ENCODE measurements at places on chromosomes 1 and 21. TPM values are rescaled to one million over a fixed set of nuclear protein-coding genes. Genes with fewer than 3 reads are reported as not detected.

DNA sequence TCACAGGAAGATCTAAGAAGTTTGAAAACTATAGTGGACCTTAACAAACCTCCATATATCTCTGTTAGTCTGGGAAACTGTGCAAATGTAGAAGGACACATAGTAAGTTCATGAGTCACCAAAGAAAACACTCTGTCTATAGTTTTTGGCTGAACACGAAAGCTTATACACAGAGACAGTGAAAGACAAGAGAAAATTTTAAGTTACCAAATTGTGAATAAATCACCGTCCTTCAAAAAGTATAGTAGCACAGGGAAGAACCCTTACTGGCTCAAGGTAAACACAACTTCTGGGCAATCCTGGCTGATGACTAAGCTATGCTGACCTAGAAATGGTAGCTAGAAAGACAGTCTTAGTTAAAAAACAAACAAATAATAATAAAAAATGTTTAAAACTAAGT is 1057.9 kb downstream of the AMY1C start:
- no peak for DNase-seq

GRCh38 chr1:161720956-161721737 is at the start of gene FCRLB:
Gene FCRLB (plus strand): TSS chr1:161721544. CDS start chr1:161722673, 1,129 bp downstream.
- no peak for DNase-seq

GRCh38 chr1:200837931-200838571 is 34.7 kb upstream of the GPR25 start:
- DNase-seq = no peak

GRCh38 chr1:230592848-230593414 is 49.4 kb upstream of the COG2 start:
- no peak for DNase-seq

- DNase-seq = no peak
Measured at GRCh38 chr1:15347182-15347581, 62.5 kb upstream of the EFHD2 start.

DNA sequence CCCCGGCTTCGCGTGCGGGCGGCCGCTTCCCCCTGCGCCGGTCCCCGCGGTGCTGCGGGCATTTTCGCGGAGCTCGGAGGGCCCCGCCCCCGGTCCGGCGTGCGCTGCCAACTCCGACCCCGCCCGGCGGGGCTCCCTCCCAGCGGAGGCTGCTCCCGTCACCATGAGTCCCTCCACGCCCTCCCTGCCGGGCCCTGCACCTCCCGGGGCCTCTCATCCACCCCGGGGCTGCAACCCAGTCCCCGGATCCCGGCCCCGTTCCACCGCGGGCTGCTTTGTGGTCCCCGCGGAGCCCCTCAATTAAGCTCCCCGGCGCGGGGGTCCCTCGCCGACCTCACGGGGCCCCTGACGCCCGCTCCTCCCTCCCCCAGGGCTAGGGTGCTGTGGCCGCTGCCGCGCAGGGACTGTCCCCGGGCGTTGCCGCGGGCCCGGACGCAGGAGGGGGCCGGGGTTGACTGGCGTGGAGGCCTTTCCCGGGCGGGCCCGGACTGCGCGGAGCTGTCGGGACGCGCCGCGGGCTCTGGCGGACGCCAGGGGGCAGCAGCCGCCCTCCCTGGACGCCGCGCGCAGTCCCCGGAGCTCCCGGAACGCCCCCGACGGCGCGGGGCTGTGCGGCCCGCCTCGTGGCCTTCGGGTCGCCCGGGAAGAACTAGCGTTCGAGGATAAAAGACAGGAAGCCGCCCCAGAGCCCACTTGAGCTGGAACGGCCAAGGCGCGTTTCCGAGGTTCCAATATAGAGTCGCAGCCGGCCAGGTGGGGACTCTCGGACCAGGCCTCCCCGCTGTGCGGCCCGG is 159.2 kb downstream of the RUNX1 start:
- peak; percentile 78 for DNase-seq

DNA sequence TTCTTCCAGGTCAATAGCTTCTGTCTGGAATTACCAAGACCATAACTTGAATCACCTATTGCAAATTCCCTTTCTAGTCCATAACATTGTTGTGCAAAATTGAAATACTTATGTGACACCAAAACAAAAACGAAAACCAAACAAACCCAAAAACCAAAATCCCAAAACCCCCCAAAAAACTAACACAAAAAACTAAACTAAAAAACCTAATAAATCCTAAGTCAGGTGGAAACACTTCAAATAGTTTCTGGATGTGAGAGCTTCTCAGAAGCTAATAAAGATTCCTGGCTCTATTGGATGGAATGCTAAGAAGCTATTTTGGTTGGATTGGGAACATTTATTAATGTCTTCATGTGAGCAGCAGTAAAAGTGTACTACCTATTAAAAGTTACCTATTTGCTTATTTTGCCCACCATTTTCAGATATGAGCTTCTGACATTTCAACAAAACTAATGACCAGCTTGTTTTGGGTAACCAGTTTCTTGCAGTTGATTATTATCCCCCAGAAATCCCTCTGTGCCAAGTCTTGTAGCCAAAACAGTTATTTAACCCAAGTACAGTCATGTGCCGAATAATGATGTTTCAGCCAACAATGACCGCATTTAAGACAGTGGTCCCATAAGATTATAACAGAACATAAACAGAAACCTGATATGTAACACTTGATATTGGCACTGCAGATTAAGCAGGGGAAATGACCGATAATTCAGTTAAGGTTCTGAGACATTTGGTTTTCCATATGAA is 76.4 kb downstream of the LTN1 start:
- no peak for DNase-seq

DNA sequence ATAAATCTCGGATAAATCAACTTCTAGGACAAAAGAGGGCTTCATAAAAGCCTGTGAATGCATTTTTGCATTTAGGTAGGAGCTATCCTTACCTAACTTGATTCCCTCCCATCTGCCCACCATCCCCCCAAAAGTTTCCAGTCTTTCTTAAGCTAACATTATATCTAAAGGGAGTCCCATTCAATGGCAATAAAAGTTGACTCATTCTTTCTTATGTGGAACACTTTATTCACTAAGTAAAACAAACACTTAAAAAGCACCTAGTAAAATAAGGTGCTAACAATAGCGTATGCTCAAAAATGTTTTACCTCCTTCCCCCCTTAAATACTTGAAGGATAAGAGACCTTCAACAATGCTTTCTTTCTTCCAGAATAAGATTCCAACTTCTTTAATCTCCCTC is 83.8 kb downstream of the GON4L start:
- no peak for DNase-seq

GRCh38 chr1:223651291-223651991 is 14.1 kb downstream of the CAPN8 start:
- no peak for DNase-seq

DNA sequence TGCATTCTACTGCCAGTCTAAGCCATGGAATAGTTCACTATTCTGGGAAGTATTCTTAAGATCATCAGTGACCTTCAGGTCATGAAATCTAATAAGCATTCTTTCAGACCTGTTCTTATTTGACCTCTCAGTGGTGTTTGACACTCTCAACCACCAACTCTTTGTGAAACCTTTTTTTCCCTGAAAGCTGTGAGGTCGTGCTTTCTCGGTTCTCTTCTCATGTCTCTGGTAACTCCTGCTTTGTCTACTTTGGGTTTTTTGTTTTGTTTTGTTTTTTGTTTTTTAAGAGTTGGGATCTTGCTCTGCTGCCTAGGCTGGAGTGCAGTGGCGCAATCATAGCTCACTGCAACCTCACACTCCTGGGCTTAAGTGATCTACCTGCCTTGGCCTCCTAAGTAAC is 56.3 kb downstream of the POU2F1 start:
- no peak for DNase-seq

GRCh38 chr1:67632811-67633655 is 52.0 kb upstream of the GADD45A start:
- no peak for DNase-seq

DNA sequence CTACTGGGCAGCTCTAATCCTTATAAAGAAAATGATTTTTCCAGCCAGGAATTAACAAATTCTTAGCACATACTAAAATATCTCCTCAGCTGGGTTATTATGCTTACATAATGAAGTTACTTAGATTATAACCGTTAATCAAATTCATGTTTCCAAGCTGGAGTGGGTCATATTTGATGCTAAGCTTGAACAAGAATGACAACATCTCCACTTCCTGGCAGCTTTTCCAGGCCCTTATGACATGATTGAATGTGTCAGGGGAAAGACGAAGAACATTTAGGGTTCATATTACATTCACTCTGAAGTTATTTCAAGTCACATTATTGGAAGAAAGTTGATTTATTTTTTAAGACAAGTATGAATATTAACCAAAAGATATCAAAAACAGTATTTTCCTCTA is 333.7 kb downstream of the PCP4 start:
- no peak for DNase-seq

GRCh38 chr1:155968670-155969069 is 9.7 kb downstream of the ARHGEF2 start:
- DNase-seq = peak; percentile 42

DNA sequence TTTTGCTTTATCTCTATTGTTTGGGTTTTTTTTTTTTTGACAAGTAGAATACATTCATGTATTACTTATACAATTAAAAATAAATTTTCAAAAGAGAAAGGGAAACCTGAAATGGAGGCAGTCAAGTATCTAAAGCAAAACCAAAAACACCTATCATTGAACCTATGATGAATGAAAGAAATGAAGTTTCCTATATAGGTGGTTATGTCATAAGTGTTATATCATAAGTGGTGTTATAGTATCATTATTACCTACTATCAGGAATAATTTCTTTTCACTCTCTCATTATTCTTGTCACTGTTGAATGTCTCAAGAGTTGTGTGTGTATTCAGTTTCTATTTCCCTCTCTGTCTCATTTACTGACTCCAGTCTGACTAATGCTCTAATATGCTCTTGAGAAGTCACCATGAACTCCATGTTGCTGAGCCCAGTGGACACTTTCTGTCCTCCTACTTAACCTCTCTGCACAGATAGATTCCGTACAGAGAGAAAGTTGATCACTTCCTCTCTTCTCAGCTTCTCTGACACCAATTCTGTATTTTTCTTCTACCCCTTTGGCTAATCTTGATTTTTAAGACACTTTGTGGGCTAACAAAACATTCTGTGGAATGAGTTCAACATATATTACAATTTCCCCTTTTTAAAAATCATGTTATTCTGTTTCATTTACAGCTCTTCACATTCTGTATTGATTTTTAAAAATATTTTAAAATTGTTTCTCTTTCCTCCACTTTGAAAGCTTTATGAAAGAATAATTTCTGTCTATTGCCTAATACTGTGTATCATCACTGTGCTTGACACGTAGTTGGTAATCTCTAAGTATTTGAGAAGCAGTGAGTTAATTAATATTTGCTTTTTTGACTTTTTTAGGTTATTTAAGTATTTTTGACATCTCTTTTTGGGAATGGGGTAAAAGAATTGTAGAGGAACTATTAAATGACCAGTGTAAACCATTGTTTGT is 50.1 kb downstream of the RASAL2 start:
- no peak for DNase-seq

GRCh38 chr1:12088607-12089006 is 25.5 kb downstream of the TNFRSF8 start:
- no peak for DNase-seq

- peak; percentile 32 for DNase-seq
Measured at GRCh38 chr1:42962641-42963377, 4.1 kb upstream of the SLC2A1 start.

- no peak for DNase-seq
Measured at GRCh38 chr1:212161231-212161781, 123.9 kb upstream of the PPP2R5A start.

DNA sequence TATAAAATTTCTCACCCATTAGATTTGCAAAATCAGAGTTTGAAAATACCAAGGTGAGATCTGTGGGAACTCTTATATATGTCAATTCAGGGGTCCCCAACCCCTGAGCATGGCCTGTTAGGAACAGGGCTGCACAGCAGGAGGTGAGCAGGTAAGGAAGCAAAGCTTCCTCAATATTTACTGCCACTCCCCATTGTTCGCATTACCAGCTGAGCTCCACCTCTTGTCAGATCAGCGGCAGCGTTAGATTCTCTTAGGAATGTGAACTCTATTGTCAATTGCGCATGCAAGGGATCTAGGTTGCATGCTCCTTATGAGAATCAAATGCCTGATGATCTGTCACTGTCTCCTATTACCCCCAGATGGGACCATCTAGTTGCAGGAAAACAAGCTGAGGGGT is 376.6 kb downstream of the LMO4 start:
- DNase-seq = no peak

- no peak for DNase-seq
Measured at GRCh38 chr1:197674286-197674685, 101.0 kb downstream of the DENND1B start.

- no peak for DNase-seq
Measured at GRCh38 chr1:1320666-1321448, 3.6 kb downstream of the INTS11 start.

GRCh38 chr1:231318568-231318967 is 19.1 kb downstream of the EXOC8 start:
- no peak for DNase-seq

SEC16B gene
- 1.1 TPM for total RNA-seq

CTSS gene
- total RNA-seq = 16.4 TPM

ISG15 gene
- 9.8 TPM for total RNA-seq

TRIM63 gene
- 277 TPM for total RNA-seq

ITLN1 gene
- total RNA-seq = 2.0 TPM

PLEKHA6 gene
- 14.7 TPM for total RNA-seq

CATSPER4 gene
- not detected for total RNA-seq

S100A12 gene
- 1.1 TPM for total RNA-seq
